Heart left ventricle (tissue), 16 donors: ENCODE measurements at places on chromosomes 12 and 14. TPM values are rescaled to one million over a fixed set of nuclear protein-coding genes. Genes with fewer than 3 reads are reported as not detected.
A peak's percentile ranks its signal among the peaks of the same experiment; 100 is the strongest.

RASAL1 gene
- total RNA-seq, result not detected

DNA sequence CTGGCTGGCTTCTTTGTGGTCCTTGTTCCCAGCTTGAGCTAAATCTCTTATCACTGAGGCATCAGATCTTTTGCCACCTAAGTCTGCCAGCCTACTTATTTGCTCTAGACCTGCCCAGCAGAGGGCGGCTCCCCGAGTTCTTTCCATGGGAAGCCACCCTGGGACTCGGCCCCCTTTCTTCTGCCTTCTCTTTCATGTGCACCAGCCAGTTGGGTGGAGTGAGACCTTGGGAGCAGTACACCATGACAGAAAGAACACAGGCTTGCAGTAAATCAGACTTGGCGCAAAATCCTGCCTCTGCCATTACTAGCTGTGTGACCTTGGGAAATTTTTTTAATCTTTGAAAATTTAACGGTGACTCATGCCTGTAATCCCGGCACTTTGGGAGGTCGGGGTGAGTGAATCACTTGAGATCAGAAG is 7.4 kb downstream of the SMAGP start:
- no peaks in the 10 kb centered on the region for H3K36me3 ChIP-seq
- DNase-seq, result no peak
- no peak overlapping the region for H3K4me3 ChIP-seq
- H3K27ac ChIP-seq, result no peak overlapping the region

GPR132 gene
- total RNA-seq, result 0.83 TPM

GRCh38 chr12:104213952-104214351 is 1.6 kb upstream of the TXNRD1 start:
- H3K27ac ChIP-seq, result no peak overlapping the region
- H3K36me3 ChIP-seq, result no peaks in the 10 kb centered on the region
- no peaks in the 10 kb centered on the region for H3K27me3 ChIP-seq
- peaks cover 11% of the 10 kb centered on the region for H3K4me1 ChIP-seq
- DNase-seq, result no peak

- peak overlapping the region; percentile 19 for H3K27ac ChIP-seq
- H3K4me1 ChIP-seq, result peaks cover 35% of the 10 kb centered on the region
- no peaks in the 10 kb centered on the region for H3K36me3 ChIP-seq
- no peaks in the 10 kb centered on the region for H3K27me3 ChIP-seq
- no peak overlapping the region for H3K4me3 ChIP-seq
Measured at GRCh38 chr12:6158255-6158654, 33.8 kb upstream of the VWF start.

DNA sequence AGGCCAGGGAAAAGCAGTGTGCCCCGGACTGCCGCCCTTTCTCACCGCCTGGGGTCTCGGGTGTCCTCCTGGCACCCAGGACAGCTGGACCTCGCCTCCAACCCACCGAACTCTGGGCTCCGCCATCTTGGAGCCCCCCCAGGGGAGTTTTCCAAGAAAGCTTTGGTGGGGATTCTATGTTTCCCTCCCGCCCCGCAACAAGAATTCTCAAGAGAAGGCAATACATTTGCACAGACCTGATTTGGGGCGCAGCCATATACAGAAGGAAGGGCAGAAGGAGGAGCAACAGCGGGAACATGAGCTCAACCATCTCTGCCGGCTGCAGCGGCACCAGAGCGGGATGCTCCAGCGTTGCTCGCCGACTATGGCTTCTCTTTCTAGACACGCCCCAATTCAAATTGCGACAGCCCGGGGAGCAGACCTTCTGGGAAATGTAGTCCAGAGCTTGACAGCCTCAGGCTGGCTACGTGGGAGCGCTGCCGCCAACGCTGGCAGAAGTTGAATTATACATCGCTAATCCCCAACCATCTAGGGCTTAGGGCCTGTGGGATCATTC is at the start of gene RDH11:
Gene RDH11 (minus strand): TSS at position 371 of the 556 bp plus-strand sequence. CDS start 61 bp downstream, at position 310.
- peak within 1 kb of the TSS; percentile 85 for H3K4me3 ChIP-seq
- H3K36me3 ChIP-seq, result peaks cover 18% of the 10 kb centered on the region
- peaks cover 12% of the 10 kb centered on the region for H3K4me1 ChIP-seq
- no peaks in the 10 kb centered on the region for H3K27me3 ChIP-seq
- peak; percentile 84 for DNase-seq
- H3K27ac ChIP-seq, result peak within 1 kb of the TSS; percentile 62

SDR9C7 gene
- total RNA-seq, result not detected

FBLN5 gene
- total RNA-seq, result 40.3 TPM

GRCh38 chr12:106001837-106002218 is 136.9 kb downstream of the NUAK1 start:
- no peak overlapping the region for H3K4me3 ChIP-seq
- no peaks in the 10 kb centered on the region for H3K4me1 ChIP-seq
- no peak for DNase-seq
- no peak overlapping the region for H3K27ac ChIP-seq

- no peak for DNase-seq
- H3K27me3 ChIP-seq, result no peaks in the 10 kb centered on the region
- H3K27ac ChIP-seq, result no peak overlapping the region
- no peaks in the 10 kb centered on the region for H3K36me3 ChIP-seq
- peaks cover 33% of the 10 kb centered on the region for H3K4me1 ChIP-seq
- H3K4me3 ChIP-seq, result no peak overlapping the region
Measured at GRCh38 chr14:35333264-35333730, 41.1 kb downstream of the PSMA6 start.

- no peaks in the 10 kb centered on the region for H3K4me1 ChIP-seq
- no peak overlapping the region for H3K4me3 ChIP-seq
- H3K36me3 ChIP-seq, result no peaks in the 10 kb centered on the region
- no peaks in the 10 kb centered on the region for H3K27me3 ChIP-seq
Measured at GRCh38 chr12:119075222-119075787, 94.0 kb downstream of the SRRM4 start.

- H3K4me3 ChIP-seq, result no peak overlapping the region
- H3K27ac ChIP-seq, result no peak overlapping the region
- DNase-seq, result no peak
- H3K4me1 ChIP-seq, result no peaks in the 10 kb centered on the region
- no peaks in the 10 kb centered on the region for H3K36me3 ChIP-seq
- H3K27me3 ChIP-seq, result peaks cover 8% of the 10 kb centered on the region
Measured at GRCh38 chr12:30839643-30840220, 85.0 kb upstream of the CAPRIN2 start.

DNA sequence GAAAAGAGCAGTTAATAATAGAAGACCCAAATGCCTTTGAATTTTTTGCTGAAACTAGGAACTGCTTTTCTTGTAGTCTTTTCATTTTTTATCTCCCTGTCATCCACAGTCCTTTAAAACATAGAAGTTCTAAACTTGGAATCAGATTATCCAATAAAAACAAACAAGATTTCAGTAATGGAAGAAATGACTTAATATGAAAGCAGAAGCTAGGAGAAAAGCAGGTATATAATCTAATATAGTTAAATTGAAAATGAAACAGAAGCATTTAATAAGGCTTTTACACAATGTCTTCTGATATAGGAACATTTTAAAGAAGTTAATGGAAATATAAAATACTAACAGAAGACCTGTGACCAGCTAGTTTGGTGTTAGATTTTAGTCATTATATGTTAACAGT is 26.5 kb downstream of the PPP1R12A start:
- no peak overlapping the region for H3K4me3 ChIP-seq
- peaks cover 7% of the 10 kb centered on the region for H3K36me3 ChIP-seq
- no peak for DNase-seq
- H3K27ac ChIP-seq, result peak overlapping the region; percentile 40

STXBP6 gene
- 22.5 TPM for total RNA-seq

DNA sequence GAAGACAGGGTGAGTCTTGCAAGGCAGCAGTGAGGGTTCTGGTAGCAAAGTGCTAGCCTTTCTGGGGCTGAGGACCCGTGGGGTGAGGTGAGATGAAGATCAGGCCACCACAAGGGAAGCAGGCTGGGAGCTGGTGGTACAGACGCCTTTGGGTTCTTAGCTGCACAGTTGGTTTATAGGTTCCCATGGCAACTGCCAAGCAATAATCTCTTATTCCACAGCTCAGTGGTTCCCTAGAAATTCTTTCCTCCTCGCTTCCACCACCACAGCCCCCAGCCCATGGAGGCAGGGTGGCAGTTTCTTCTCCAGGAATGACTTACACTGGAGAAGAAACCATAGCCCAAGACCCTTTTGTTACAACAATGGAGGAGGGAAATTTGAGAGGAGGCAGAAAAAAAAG is 82.1 kb downstream of the CMKLR1 start:
- no peak for DNase-seq
- no peak overlapping the region for H3K27ac ChIP-seq
- H3K4me1 ChIP-seq, result no peaks in the 10 kb centered on the region
- H3K27me3 ChIP-seq, result no peaks in the 10 kb centered on the region
- no peak overlapping the region for H3K4me3 ChIP-seq

PTGER2 gene
- total RNA-seq, result 0.25 TPM

GLIPR1L2 gene
- 0.75 TPM for total RNA-seq

ANO4 gene
- total RNA-seq, result not detected

NFE2 gene
- total RNA-seq, result 0.81 TPM

GRCh38 chr12:21265932-21266331 is 68.8 kb downstream of the SLCO1A2 start:
- no peak overlapping the region for H3K4me3 ChIP-seq
- no peaks in the 10 kb centered on the region for H3K4me1 ChIP-seq
- H3K27me3 ChIP-seq, result no peaks in the 10 kb centered on the region
- H3K36me3 ChIP-seq, result no peaks in the 10 kb centered on the region
- no peak overlapping the region for H3K27ac ChIP-seq

MYO1H gene
- 1.00 TPM for total RNA-seq

- peaks cover 9% of the 10 kb centered on the region for H3K4me1 ChIP-seq
- no peaks in the 10 kb centered on the region for H3K27me3 ChIP-seq
- H3K4me3 ChIP-seq, result no peak overlapping the region
- no peak for DNase-seq
- H3K36me3 ChIP-seq, result no peaks in the 10 kb centered on the region
Measured at GRCh38 chr14:63174760-63175191, 29.5 kb upstream of the RHOJ start.

- no peaks in the 10 kb centered on the region for H3K27me3 ChIP-seq
- H3K4me1 ChIP-seq, result no peaks in the 10 kb centered on the region
- no peak overlapping the region for H3K27ac ChIP-seq
- no peaks in the 10 kb centered on the region for H3K36me3 ChIP-seq
- DNase-seq, result no peak
Measured at GRCh38 chr14:51367600-51367931, 127.5 kb downstream of the TMX1 start.

KNTC1 gene
- 4.8 TPM for total RNA-seq

GRCh38 chr14:96095581-96096476 is 56.7 kb downstream of the C14orf132 start:
- DNase-seq, result no peak
- no peak overlapping the region for H3K27ac ChIP-seq
- peaks cover 4% of the 10 kb centered on the region for H3K4me1 ChIP-seq
- H3K4me3 ChIP-seq, result no peak overlapping the region
- no peaks in the 10 kb centered on the region for H3K36me3 ChIP-seq
- no peaks in the 10 kb centered on the region for H3K27me3 ChIP-seq

DNA sequence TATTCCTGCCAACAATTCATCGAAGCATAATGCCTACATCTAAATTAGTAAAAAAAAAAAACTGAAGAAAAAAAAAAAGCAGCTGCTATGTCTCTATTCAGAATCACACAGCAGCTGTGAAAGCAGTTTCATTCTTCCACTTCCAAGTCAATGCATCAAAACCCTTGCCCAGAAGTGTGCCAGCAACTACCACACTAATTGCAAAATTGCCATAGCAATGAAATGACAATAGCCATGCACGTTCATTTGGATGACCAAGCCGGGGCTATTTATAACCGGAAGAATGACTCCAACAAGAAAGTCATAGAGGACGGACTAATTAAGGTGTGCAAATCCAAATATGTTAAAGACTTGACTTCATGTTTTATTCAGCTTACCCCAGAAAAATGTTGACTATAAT is 42.5 kb downstream of the SLC2A13 start:
- peak; percentile 28 for DNase-seq
- H3K4me3 ChIP-seq, result peak overlapping the region; percentile 19
- H3K4me1 ChIP-seq, result no peaks in the 10 kb centered on the region
- peak overlapping the region; percentile 70 for H3K27ac ChIP-seq
